ENCODE measurements at places on chromosomes 13 and 19.

- DNase-seq = peak; percentile 61
Measured at GRCh38 chr19:41263042-41263849, 926 bp upstream of the HNRNPUL1 start.

DNA sequence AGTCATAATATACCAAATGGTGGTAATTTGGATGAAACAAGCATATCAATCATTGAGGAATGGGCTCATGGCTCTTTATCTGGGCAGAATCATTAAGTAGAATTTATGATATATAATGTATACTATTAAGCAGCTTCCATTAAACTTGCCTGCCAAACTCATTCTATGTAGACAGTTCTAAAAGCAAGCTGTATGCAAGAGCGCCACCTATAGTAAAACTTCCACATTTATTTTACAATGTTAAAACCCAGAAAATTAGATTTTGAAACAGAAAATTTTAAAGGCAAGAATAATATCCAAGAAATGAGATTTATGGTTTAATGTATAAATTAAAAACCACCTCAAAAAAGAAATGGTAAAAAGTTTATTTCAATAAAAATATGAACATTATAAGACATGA, 161.5 kb downstream of the MZT1 start:
- no peak for DNase-seq

DNA sequence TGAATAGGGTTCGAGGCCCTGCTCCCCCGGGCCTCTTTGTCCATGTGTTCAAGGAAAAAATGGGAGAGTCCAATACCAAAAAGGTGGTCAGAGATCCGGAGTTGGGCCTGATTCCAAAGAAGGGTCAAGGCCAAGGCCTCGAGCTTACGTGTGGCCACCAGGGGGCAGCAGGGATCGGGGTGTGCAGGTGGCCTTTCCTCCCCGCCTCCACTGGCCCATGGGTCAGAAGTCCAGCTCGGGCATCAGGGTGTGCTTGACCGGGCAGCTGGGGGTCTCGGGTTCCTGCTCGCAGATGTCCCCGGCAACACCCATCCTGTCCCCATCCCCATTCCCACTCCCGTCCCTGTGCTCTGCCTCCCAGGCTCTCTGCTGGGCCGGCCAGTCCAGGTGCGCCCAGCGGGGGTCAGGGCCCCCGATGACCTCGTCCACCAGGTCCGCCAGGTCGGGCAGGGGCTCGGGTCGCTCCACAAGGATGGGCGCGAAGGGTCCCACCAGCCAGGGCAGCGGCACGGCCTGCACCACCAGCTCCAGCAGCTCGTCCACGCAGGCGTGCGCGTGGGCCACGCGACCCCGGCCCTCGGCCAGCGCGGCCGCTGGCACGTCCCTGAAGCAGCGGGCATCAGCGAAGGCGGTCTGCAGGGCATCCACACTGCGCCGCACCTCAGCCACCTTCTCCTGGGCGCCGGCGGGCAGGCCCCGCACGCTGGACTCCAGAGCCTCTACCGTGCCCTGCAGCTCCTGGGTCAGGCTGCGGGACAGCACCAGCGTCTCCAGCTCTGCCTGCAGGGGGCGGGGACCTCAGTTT, 5.2 kb upstream of the PLIN4 start:
- peak; percentile 27 for DNase-seq

GRCh38 chr13:99056381-99057014, 78.6 kb upstream of the DOCK9 start:
- no peak for DNase-seq

DNA sequence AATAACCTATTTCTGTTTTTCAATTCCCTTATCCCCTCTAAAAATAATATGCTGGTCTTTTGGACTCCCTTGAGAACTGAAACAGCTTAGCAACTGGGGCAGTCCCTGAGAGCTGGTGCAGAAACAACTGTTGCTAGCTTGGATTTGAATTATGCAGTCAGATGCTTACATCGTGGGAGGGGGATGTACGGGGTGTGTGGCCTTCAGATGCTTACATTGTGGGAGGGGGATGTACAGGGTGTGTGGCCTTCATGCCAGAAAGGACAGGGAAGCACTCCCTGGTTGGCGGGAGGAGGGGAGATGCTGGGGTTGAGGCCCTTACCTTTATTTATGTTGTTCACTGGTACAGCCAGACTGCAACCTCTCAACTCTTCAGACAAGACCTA, 25.6 kb downstream of the LRCH1 start:
- DNase-seq = no peak

DNA sequence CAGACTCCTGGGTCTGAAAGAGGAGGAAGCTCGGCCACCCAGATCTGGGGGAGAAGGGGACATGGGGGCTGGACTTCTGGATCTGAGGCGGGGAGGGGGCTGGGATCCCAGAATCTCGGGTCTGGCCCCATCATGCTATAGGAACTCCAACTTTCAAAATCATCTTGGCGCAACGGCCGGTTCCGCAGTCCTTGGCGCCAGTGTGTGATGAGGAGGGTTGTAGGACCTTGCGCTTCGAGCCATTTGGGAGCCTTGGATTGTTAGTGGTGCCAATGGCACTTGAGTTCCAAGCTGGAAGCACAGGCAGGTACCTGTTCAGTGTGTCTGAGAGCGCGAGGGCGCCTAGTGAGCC, 324 bp downstream of the RUVBL2 start:
- no peak for DNase-seq

- no peak for DNase-seq
Measured at GRCh38 chr13:36606060-36606459, 67.8 kb upstream of the SERTM1 start.

GRCh38 chr19:35727053-35727955, 9.5 kb downstream of the KMT2B start:
- DNase-seq = no peak

GRCh38 chr19:22625266-22626035, 8.7 kb upstream of the ZNF492 start:
- no peak for DNase-seq

- no peak for DNase-seq
Measured at GRCh38 chr19:49425922-49426592, 869 bp downstream of the GFY start.

- no peak for DNase-seq
Measured at GRCh38 chr13:85436029-85436428, 363.2 kb downstream of the SLITRK6 start.

DNA sequence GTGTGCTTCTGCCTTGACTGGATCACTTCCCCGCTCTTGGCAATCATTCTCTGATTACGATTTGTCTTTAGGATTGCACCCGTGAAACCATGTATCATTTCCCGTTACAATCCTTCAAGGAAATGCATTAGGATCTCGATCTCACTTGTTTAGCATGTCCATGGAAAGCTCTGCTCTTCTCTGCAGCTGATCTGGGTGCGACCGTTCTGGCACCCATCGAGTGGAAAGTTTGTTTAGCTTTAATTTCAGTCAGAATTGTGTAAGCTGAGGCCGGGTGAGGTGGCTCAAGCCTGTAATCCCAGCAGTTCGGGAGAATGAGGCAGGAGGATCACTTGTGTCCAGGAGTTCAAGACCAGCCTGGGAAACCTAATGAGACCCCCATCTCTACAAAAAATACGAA, 30.9 kb downstream of the NUMBL start:
- no peak for DNase-seq

DNA sequence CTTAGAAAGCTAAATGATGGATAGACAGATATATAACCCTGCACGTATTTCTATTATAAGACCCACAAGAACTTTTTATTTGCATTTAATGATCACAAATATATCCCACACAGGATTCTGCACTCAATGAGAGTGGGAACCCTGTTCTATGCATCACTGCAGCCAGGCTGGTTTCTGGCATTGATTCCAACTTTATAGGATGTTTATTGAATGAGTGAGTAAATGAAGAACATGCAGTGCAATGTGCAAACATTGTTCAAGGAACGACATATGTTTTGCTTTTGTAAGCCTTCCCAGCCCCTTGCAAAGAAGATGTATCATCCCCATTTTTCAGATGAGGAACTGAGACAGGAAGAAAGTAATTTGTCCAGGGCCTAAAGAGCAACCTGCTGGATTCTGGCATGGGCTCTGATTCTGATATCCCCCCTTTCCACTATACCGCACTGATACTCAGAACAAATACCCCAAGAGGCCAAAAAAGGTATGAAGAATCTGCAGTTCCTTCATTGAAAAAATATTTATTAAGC, 246.3 kb downstream of the LACC1 start:
- no peak for DNase-seq

All from stimulated activated CD8-positive, alpha-beta memory T cell treated with anti-CD3 and anti-CD28 coated beads, Interleukin-2, amount 100 ng/mL, for 48 hours (primary cell).